Skeletal muscle tissue (tissue), 5 donors: ENCODE measurements at places on chromosomes 5 and 9. TPM values are rescaled to one million over a fixed set of nuclear protein-coding genes. Genes with fewer than 3 reads are reported as not detected.

The CCNJL gene
- 3.1 TPM for total RNA-seq

The FGF10 gene
- total RNA-seq, result 4.7 TPM

The SARDH gene
- 5.7 TPM for total RNA-seq

The AGXT2 gene
- not detected for total RNA-seq

The ADAMTS19 gene
- 106 TPM for total RNA-seq

The TMEM252 gene
- not detected for total RNA-seq

The CPLANE1 gene
- 35.5 TPM for total RNA-seq

The SLC27A6 gene
- total RNA-seq, result 1.6 TPM

The CTNNAL1 gene
- 24.5 TPM for total RNA-seq

The SGCD gene
- 73.6 TPM for total RNA-seq

The POMT1 gene
- total RNA-seq, result 18.8 TPM

The SLC6A7 gene
- total RNA-seq, result not detected

The CLTB gene
- total RNA-seq, result 44.4 TPM

The CD180 gene
- total RNA-seq, result 1.0 TPM

The RNF14 gene
- total RNA-seq, result 44.4 TPM

The OR1J2 gene
- total RNA-seq, result not detected

The SPATA9 gene
- 1.0 TPM for total RNA-seq

The PDE6A gene
- total RNA-seq, result not detected

The CBY3 gene
- total RNA-seq, result not detected

The TRAF1 gene
- 2.1 TPM for total RNA-seq

The TAF11L10 gene
- total RNA-seq, result not detected

The SPINK6 gene
- total RNA-seq, result not detected

The SNCAIP gene
- 6.8 TPM for total RNA-seq
